Fibroblast of lung (primary cell): ENCODE measurements at places on chromosomes 7 and 10. TPM values are rescaled to one million over a fixed set of nuclear protein-coding genes. Genes with fewer than 3 reads are reported as not detected.
A peak's percentile ranks its signal among the peaks of the same experiment; 100 is the strongest.

DNA sequence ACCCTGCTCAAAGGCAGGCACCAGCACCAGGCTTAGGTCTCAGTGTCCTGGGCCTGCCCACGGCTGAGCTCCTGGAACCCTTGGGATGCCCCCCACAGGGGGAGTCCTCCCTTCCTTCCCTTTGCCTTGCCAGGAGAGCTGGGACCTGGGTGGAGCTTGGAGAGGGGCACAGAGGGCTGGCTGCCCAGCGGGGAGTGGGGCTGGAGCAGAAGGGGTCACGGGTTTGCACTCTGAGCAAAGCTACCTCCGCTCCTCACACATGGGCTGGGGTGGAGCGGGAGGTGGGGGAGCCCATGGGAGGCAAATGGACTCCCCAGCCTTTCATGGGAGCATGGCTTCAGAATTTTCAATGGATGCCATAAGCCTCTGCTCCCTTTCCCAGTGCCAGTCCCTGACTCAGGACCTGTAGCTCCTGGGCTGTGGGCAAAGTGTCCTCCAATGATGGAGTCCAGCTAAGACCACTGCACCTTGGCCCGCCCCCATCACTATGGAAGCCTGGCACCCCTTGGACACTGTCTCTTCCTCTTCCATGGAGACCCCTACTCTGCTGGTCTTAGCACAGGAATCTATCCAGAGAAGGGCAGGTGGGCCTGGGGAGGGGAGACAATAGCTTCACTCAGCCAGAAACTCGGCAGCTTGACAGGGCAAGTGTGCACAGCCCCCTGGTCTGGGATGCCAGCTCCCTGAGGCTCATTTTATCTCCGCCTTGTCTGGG is 39.9 kb downstream of the LDB3 start:
- H3K4me3 ChIP-seq: no peak overlapping the region
- no peaks in the 10 kb centered on the region for H3K27me3 ChIP-seq
- DNase-seq: no peak

Gene PIK3AP1
- total RNA-seq: 0.17 and 0.26 TPM in 2 replicates

DNA sequence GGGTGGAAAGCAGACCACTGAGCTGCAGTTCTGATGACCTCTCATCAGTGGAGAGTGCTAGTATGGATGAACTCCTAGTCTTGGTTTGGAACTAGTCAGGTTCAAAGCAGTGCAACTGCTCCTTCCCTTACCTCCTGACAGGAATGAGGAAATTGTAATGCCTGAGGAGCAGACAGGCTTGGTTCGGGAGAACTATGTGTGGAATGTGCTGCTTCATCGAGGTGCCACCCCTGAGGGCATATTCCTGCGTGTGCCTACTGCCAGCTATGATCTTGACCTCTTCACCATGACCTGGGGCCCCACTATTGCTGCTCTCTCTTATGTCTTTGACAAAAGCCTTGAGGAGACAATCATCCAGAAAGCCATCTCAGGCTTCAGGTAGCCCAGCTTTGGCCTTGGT is 27.4 kb upstream of the NFKB2 start:
- no peak overlapping the region for H3K4me3 ChIP-seq
- no peak for DNase-seq
- H3K36me3 ChIP-seq: peaks cover 31% of the 10 kb centered on the region
- no peaks in the 10 kb centered on the region for H3K27me3 ChIP-seq

GRCh38 chr7:149776289-149776688 is 2.9 kb upstream of the ZNF467 start:
- peaks cover 10% of the 10 kb centered on the region for H3K27me3 ChIP-seq
- H3K4me1 ChIP-seq: no peaks in the 10 kb centered on the region
- no peak overlapping the region for H3K4me3 ChIP-seq
- no peak overlapping the region for H3K27ac ChIP-seq

Gene CRPPA
- total RNA-seq: 1.0 and 1.5 TPM in 2 replicates

DNA sequence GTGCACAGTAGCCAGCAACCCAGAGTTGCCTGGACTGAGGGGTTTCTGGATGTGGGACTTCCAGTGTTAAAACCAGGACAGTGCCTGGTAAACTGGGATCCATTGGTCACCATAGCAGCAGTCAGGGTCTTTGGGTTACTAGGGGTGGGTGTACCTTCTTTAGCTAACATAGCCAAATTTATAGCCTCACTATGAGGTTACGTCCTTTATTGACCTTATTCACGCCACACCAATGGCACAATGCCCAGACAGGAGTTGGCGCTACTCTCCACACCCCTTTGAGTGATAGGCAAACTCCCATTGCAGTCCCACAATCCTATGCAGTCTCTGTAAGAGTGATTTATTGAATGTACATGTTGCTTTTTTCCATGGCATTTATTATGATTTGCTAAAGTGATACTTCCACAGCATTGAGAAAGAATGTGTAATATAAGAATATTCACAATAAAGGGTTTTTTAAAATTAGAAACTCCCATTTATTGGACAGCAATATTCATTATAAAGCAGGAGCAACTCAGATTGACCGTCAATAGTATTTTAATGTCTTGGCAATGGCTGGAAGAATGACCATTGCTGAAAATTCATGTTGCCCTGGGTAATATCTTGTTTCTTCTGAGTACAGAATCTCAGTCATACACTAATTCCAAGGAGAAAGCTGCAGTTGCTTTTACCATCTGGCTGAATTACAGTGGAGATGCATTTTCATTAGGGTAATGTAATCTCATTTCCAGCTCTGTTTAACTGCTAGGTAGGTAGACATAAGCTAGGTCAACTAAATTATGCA is 26.1 kb downstream of the IFIT5 start:
- no peak overlapping the region for H3K27ac ChIP-seq
- H3K36me3 ChIP-seq: no peaks in the 10 kb centered on the region

DNA sequence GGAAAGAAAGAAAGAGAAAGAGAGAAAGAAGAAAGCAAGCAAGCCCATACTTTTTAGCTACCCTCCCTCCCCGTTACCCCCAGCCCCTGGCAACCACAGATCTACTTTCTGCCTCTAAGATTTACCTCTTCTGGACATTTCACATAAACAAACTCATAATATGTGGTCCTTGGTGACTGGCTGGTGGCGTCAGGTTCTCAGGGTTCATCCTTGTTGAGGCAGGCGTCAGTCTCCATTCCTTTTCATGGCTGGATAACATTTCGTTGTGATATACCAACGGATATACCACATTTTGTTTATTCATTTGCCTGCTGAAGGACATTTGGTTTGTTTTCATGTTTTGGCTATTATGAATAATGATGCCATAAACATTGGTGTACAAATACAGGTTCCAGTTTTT is 30.5 kb downstream of the CDH23 start:
- H3K4me3 ChIP-seq: no peak overlapping the region
- no peaks in the 10 kb centered on the region for H3K4me1 ChIP-seq
- no peaks in the 10 kb centered on the region for H3K36me3 ChIP-seq
- no peaks in the 10 kb centered on the region for H3K27me3 ChIP-seq
- no peak overlapping the region for H3K27ac ChIP-seq

DNA sequence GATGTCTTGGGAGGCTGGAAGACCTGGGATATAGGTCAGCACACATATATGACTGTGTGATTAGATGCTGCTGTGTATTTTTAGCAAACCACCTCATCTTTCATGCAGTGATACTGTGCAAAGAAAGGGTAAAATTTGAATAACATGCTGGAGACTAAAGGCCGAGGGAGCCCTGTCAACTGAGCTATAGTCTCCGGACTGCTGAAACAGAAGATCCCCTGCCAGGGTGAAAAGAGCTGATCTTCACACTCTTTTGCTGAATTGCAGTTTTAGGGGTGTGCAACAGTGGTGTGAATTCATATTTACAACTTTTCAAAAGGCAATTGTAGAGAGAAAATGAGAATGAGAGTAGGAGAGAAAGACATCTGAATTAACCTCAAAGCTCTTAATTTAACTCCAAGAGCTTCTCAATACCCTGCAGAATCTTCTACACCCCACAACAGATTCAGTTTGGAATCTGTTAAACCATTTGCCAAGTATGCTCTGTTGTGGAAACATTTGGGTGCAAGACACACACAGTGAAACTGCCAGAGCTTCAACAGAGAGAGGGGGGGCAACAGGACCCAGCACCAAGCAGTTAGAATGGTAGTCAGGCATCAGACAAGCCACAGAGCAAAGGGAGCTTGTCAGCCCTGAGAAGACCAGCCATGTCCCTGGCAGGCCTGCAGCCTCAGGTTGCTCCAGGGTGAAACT is 190.1 kb upstream of the STK17A start:
- no peak overlapping the region for H3K27ac ChIP-seq
- no peak overlapping the region for H3K4me3 ChIP-seq
- H3K36me3 ChIP-seq: no peaks in the 10 kb centered on the region
- DNase-seq: no peak
- H3K27me3 ChIP-seq: no peaks in the 10 kb centered on the region

Gene FGFR2
- total RNA-seq: under 0.01 and 0.17 TPM in 2 replicates

GRCh38 chr10:95755511-95756004 is 405 bp upstream of the ENTPD1 start:
- no peaks in the 10 kb centered on the region for H3K27me3 ChIP-seq
- H3K27ac ChIP-seq: no peak overlapping the region
- no peaks in the 10 kb centered on the region for H3K36me3 ChIP-seq

GRCh38 chr7:13880789-13881188 is 108.7 kb downstream of the ETV1 start:
- no peaks in the 10 kb centered on the region for H3K36me3 ChIP-seq
- H3K4me1 ChIP-seq: peaks cover 7% of the 10 kb centered on the region
- DNase-seq: peak; percentile 94
- no peak overlapping the region for H3K4me3 ChIP-seq
- no peaks in the 10 kb centered on the region for H3K27me3 ChIP-seq

Gene NEUROD6
- not detected in 2 replicates for total RNA-seq

DNA sequence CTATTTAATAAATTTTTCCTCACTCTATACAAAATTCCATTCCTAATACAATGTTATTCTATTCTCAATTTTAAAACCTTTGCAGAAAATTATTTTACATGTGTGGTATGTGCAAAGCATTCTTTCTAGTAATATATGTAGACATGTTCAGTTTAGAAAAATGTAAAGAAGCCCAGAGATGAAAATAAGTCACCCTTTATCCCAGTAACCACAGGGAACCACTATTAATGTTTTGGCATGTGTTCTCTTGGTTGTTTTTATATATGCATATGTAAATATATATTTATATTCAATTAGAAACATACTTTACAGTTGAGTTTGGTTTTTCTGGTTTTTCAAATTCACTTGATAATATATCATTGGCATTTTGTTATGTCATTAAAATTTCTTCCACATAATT is 14.8 kb upstream of the GLCCI1 start:
- H3K4me3 ChIP-seq: no peak overlapping the region
- H3K27ac ChIP-seq: no peak overlapping the region
- H3K36me3 ChIP-seq: no peaks in the 10 kb centered on the region
- no peak for DNase-seq
- H3K4me1 ChIP-seq: peaks cover 2% of the 10 kb centered on the region
- H3K27me3 ChIP-seq: no peaks in the 10 kb centered on the region

Gene EBLN1
- not detected in 2 replicates for total RNA-seq
